LNCaP clone FGC (cell line): ENCODE measurements at places on chromosomes 11 and 22.
A peak's percentile ranks its signal among the peaks of the same experiment; 100 is the strongest.

GRCh38 chr22:19527861-19528417, 3.7 kb upstream of the CLDN5 start:
- no peak for DNase-seq

- no peak for DNase-seq
Observed at GRCh38 chr11:61092908-61093763, 9.2 kb upstream of the CD5 start.

DNA sequence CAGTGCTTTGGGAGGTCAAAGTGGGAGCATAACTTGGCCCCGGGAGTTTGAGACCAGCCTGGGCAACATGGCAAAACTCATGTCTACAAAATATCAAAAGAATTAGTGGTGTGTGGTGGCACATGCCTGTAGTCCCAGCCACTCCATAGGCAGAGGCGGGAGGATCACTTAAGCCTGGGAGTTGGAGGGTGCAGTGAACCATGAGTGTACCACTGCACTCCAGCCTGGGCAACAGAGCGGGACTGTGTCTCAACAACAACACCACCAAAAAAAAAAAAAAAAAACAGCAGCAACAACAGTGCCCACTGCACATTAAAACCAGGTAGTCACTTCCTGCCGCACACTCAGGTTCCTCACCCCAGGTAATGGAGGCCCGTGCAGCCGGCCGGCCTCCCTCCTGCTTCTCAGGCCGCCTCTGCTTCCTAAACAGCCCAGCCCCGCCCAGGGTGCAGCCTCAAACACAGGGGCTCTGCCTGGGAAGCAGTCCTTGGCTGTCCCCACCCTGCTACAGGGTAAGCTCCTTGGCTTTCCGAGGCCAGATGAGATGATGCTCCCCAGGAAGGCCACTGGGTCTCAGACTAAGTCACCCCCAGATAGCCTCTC, 318.3 kb downstream of the SHANK2 start:
- DNase-seq, result no peak

DNA sequence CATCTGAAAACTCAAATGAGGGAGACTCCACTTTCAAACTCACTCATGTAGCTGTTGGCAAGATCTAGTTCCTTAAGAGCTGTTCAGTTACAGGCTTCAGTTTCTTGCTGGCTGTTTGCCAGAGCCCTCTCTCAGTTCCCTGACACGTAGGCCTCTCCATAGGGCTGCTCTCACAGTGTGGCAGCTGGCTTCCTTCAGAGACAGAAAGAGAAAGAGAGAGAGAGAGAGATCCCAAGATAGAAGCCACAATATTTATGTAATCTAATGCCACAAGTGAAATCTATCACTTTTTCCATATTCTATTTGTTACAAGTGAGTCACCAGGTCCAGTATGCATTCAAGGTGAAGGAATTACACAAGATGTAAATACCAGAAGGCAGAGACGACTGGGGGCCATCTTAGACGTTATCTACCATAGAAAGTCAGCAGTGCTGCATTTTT, 168.8 kb downstream of the RCN1 start:
- no peak for DNase-seq

DNA sequence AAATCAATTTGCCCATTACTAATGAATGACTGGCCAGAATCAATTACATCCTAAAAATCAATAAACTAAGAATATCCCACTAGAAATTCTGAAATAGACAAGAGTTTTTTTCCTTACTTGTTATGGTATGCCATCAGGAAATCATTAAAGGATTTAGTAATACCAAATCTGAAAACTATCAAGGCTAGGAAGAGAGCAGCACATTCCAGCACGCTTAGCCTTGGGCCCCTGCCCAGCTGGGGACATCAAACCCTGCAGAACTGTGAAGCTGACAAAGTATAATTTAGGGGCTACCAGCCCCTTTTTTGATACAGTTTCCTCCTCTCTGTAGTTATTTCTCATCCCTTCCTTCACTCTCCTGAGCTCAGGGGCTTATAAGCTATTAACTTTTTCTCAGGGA, 247.8 kb upstream of the ZC3H12C start:
- no peak for DNase-seq

DNA sequence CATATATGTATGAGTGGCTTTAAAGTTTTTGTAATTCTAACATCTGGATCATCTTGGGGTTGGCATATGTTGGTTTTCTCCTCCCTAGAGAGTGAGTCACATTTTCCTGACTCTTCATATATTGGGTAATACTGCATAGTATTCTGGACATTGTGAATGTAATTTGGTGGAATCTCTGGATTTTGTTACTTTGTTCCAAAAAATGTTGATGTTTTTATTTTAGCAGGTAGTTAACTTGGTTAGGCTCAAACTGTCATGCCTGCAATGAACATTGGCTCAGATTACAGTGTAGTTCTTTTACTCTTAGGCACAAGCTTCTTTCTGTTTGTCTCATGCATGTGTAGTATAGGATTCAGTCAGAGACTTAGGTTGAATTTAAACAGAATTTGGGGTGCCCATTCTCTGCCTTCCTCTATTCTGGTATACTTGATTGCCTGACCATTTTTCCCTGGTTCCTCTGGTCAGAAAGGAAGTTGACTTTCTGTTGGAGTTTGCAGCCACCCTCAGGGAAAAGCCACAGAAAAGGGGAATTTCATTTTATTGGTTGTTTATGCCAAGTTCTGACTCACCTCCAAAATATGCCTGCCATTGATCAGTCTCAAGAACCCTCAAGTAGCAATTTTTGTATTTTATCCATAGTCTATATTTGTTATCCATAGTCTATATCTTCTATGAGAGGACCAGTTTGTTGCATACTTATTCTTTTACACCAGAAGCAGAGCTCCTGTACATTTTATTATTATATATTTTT, 151.7 kb downstream of the UVRAG start:
- no peak for DNase-seq

DNA sequence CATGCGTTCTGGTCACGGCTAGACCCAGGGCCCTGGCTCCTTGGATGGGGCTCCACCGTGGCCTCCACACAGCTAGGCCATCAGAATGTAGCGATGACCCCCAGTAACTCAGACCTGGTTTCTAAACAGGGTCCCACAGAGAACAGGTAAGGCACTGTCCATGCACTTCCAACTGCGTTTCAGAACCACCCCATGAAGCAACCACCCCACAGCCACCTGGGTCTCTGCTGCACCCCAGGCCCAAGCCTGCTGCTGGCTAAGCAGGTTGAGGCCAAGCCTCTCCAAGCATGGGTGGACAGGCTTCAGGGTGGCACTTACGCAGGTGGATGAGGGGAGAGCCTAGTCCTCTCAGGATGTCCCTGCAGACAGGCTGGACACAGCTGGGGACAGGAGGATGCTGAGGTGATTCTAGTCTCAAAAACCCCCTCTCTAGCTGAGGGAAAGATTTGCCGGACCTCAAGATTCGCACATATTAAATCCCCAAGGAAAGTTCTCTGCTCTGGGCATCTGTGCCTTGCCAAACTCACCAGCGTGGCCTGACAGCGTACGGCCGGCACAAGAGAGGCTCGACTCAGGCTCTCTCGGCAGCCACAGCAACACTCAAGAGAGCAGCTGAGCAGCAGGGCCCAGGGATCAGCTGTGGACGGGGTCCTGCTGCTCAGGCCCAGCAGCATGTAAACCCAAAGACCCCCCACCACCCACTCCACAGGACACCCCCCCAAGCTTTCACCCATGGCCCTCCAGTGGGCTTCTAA, 141.6 kb downstream of the CRYBB2 start:
- DNase-seq, result no peak

DNA sequence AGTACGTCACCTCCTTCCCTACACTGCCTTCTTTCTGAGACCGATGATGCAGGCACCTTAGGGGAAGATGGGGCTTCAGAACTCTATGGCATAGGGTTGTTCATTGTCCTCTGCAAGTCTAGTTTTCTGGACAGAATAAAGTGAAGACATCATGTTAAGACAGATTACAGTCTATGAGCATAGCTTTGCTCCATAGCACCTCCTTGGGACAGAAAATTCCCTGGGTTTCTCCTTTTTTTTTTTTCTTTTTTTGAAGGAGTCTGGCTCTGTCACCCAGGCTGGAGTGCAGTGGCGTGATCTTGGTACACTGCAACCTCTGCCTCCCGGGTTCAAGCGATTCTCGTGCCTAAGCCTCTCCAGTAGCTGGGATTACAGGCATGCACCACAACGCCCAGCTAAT, 119.8 kb upstream of the CADM1 start:
- no peak for DNase-seq

DNA sequence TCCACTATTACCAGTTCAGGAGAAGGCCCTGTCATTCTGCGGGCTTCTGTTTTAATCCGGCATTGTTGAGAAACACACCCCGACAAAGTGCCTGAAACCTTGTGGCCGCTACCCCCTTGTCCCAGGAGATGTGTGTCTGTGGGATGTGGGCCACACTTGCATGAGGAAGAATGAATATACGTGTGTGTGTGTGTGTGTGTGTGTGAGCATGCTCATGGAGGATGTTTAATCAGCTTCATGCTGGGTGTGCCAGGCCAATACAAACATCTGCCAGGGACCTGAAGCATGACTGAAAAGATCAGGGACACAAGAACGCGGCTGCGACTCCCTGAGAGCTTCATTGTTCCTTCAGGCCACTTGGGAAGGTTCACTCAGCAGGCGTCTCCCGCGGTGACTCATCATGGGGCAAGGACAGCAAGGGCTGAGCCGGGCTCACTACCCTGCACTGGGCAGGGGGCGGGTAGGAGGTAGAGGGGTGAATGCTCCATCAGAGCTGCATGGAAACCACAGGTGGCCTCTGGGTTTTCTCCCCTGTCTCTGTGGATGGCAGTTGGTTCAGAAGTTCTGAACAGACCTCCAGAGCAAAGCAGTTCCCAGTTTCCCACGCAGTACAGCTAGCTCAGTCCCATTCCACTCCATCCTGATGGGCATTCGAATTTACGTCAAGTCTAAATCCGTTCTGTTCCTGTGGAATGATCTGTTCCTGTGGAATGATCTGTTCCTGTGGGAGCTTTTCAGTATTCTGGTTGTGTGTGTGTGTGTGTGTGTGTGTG, 7.0 kb upstream of the MALAT1 start:
- DNase-seq, result peak; percentile 93

- no peak for DNase-seq
Observed at GRCh38 chr11:18005376-18006129, 7.3 kb downstream of the SERGEF start.
